ENCODE measurements at places on chromosomes 11 and 22. TPM values are rescaled to one million over a fixed set of nuclear protein-coding genes. Genes with fewer than 3 reads are reported as not detected.

The CDC42EP2 gene
- 8.4 TPM for total RNA-seq

The RIC3 gene
- 6.0 TPM for total RNA-seq

The PRR33 gene
- not detected for total RNA-seq

The NNMT gene
- total RNA-seq, result 871 TPM

The SAA2 gene
- 22.1 TPM for total RNA-seq

The HDAC10 gene
- total RNA-seq, result 35.6 TPM

The CLCF1 gene
- total RNA-seq, result 11.1 TPM

The CEND1 gene
- 1.4 TPM for total RNA-seq

The IGLL1 gene
- not detected for total RNA-seq

The CCDC116 gene
- total RNA-seq, result not detected

The OR4C13 gene
- total RNA-seq, result 16.6 TPM

The HOATZ gene
- total RNA-seq, result 0.72 TPM

The TYR gene
- total RNA-seq, result 1.4 TPM

The VPREB3 gene
- not detected for total RNA-seq

The DUSP8 gene
- 2.4 TPM for total RNA-seq

The KCNJ1 gene
- 2.6 TPM for total RNA-seq

The ZNRF3 gene
- 7.7 TPM for total RNA-seq

The ANO9 gene
- 5.1 TPM for total RNA-seq

The RFPL3 gene
- total RNA-seq, result 0.48 TPM

The CCDC15 gene
- total RNA-seq, result 8.7 TPM

The RFPL2 gene
- 0.72 TPM for total RNA-seq

The HTR3B gene
- not detected for total RNA-seq

Measured in umbilical cord (tissue), 2 donors.